ENCODE measurements at places on chromosomes 2 and 18.

DNA sequence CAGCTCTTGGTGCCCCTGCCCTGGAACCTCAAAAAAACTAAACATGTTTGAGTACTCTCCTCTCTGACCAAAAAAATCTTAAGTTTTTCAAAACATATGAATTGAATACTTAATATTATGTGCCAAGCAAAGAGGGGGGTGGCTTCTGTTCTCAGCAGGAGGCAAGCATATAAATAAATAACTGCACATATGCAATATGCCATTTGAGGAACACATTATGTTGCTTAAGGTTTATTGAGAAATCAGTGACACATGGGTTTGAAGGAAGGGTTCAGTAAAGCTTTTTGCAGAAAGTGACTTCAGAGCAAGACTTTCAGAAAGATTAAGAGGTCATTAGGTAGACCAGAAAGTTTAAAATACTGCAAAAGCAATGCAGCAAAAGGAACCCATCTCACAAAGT, 429.2 kb downstream of the TDRD15 start:
- DNase-seq = no peak

GRCh38 chr2:114160263-114160981, 270.5 kb downstream of the ACTR3 start:
- no peak for DNase-seq

DNA sequence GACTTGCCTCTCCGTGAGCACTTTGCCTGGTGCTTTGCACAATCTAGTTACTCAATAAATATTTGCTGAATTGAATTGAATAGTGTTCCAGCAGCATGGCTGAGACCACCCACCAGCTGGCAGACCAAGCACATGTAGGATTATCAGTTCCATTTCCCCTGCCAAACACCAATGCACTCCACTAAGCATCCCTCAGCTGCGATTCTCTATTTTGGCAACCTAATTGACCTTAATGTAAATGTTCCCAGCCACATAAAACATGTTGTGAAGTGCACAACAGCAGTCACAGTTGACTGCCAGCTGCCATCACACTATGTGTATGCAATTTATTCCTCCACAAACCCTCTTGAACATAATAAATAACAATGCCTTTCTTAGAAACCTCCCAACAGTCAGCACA, 1879.4 kb upstream of the PIK3C3 start:
- DNase-seq = no peak

GRCh38 chr2:119174993-119175347, 16.4 kb upstream of the C1QL2 start:
- no peak for DNase-seq

- DNase-seq = no peak
Observed at GRCh38 chr2:147937744-147938349, 82.7 kb downstream of the ORC4 start.

- DNase-seq = peak; percentile 57
Observed at GRCh38 chr2:64213532-64214275, 69.5 kb upstream of the PELI1 start.

- no peak for DNase-seq
Observed at GRCh38 chr2:13218205-13218604, 501.5 kb downstream of the TRIB2 start.

GRCh38 chr2:65057391-65058052, 1.3 kb downstream of the CEP68 start:
- DNase-seq = peak; percentile 35

- no peak for DNase-seq
Observed at GRCh38 chr2:20702563-20702962, 35.6 kb downstream of the GDF7 start.

GRCh38 chr2:154836632-154837031, 138.1 kb downstream of the KCNJ3 start:
- no peak for DNase-seq

GRCh38 chr2:43824951-43825493, 13.6 kb downstream of the ABCG5 start:
- DNase-seq = no peak

- peak; percentile 16 for DNase-seq
Observed at GRCh38 chr18:31206787-31207381, 44.2 kb upstream of the DSC1 start.

GRCh38 chr2:223930103-223930976, 14.8 kb downstream of the WDFY1 start:
- no peak for DNase-seq

Measured in stimulated activated naive B cell treated with anti-CD40 and anti-IgM and Interleukin-4, amounts not matched to agents 10 μg/mL and 1 μg/mL and 100 μg/mL, for 72 hours (primary cell).